ENCODE measurements at places on chromosomes 3 and 15.

DNA sequence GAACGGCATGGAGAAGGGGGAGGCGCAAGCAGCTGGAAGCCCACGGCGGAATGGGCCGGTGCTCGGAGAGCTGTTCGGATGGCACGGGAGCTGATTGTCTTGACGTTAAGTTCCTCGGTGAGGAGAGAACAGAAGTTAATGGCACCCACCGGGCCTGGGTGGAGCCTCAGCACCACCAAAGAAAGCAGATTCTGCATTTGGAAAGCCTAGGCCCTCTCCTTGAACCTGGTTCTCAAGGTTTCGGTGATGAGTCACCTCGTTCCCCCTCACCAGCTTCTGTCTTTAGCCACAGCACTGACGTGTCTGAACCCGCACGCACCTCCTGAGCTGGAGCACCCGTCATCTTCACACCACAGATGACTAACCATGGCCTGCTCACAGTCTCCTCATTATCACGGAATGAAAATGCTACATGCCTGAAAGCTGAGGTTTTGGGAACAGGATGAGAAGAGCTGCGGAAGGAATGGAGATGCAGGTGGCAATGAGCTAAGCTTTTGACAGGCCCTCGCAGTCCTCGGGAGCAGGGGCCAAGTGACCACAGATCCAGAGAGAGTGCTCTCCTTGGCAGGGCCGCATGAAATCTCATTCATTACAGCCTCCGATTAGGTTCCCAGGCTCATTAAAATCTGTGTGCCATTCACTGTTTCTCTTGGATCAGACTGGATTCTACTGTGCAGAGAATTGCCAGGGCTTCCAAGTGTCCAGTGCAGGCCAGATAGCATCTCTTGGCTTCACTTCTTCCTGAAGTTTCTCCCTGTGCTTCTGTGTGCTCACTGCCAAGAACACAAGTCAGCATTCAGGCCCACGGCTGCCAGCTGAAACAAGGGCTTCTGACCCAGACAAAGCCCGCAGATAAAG, 96.3 kb upstream of the DLG1 start:
- peak; percentile 32 for DNase-seq

DNA sequence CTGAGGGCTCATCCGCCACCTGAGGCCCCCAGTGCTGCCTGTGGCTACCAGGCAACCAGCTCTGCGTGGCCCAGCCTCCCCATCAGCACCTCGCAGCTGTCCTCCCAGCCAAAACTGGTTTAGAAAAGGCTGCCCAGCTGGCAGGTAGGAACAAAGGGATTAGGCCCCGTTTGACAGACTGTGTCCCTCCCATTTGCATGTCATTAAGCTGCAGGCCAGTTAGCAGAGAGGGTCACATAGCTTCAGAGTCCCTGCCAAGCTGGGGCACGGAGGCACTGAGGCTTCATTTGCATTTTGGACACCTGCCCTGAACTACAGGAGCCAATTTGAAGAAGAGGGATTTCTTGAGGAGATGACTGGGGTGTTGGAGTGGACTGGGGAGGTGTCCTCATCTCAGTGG, 177.9 kb downstream of the TLE3 start:
- no peak for DNase-seq

DNA sequence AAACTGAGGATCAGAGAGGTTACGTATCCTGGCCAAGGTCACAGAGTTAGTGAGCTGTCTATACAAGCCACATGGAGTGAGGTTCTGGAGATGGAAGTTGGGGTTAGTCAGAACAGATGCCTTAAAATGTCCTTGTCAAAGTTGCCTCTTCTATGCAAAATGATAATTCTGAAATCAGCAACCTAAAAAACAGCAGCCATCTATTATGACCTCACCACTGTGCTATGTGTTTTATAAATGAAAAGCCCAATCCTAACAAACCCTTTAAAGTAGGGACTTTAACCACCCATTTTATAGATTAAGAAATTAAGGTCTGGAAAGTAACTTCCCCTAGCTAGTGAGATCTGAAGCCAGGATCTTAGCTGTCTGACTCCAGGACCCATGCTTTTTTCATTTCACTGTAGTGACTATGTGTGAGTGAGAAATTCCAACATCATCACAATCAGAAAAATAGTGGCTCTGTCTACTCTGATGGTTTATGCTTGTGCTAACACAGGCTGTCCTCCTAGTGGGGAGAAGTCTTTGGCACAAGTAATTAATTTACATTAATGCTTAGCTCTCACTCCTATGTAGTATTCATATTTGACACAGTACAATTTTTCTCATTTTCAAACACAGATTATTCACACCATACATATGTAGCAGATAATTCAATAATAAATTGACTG, 143.6 kb downstream of the ANO10 start:
- DNase-seq = no peak

GRCh38 chr3:107959550-107960154, 131.2 kb downstream of the CD47 start:
- no peak for DNase-seq

DNA sequence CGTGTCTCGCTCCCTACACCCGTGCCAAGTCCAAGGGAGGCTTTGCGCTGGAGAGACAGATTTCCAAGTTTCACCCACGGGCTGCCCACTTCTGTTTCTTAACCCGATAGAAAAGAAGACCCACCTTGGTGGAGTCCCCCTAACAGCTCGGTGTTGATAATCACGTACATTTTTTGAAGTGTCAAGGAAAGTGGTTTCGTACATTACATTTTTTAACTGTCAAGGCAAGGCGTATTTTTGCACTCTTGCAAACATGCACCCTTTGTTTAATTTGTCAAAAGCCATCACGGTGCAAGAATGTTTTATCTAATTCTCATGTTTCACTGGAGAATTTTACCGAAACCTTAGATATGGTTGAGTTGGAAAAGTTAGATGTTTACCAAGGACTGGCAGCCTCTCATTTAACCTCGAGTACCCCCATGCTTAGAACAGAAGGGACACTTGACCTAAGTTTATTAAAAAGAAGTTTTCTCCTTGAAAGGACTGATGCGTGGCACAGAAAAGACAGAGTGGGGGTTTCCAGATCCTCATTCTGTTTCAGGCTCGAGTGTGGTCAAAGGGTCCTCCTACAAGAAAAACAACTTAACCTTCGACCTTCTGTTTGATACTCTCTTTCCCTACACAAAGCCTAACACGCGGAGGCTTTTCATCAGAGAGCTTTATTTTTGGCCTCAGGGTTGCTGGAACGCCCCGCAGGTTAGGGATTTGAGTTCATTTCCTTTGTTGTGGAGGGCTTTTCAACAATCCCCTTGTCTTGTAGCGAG, 882 bp downstream of the GXYLT2 start:
- DNase-seq = no peak

GRCh38 chr3:125186800-125187598, 25.5 kb downstream of the SLC12A8 start:
- DNase-seq = no peak

DNA sequence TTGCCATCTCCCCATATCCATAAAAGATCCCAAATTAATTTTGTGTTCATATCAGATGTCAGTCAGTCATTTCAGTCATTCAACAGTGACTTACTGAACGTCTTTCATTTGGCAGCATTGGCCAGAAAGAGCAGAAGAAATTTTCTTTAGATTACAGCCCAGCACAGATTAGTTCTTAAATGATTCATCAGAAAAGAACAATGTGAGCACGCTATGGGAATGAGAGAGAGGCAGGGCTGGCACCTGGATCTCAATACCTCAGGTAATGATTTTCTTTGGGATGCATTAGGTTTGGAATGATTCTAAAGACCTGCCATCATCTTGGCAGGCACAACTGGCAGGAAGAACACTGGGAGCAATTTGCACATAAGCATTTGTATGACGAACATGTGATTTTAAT, 41.6 kb downstream of the FBN1 start:
- no peak for DNase-seq

GRCh38 chr3:136197159-136197793, 1.1 kb upstream of the MSL2 start:
- no peak for DNase-seq

- DNase-seq = peak; percentile 33
Observed at GRCh38 chr15:39997031-39997430, 42.0 kb downstream of the SRP14 start.

DNA sequence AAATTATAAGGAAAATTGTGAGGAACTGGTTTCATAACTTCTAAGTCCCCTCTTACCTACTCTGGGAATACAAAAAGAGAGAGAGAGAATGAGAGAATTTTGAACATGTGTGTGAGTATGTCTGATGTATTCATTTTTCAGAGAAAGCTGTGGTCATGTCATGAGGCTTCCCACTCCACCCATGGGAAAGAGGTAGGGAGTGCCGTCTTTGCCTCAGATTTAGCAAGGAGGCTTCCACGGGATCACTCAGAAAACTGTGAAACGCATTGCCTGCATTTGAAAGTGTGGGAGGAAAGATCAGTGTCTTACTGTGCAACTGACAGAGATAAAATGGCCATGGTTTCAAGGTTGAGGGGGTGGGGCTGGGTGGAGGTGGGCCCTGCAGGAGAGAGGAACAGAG, 331.5 kb upstream of the CTNNB1 start:
- DNase-seq = no peak

DNA sequence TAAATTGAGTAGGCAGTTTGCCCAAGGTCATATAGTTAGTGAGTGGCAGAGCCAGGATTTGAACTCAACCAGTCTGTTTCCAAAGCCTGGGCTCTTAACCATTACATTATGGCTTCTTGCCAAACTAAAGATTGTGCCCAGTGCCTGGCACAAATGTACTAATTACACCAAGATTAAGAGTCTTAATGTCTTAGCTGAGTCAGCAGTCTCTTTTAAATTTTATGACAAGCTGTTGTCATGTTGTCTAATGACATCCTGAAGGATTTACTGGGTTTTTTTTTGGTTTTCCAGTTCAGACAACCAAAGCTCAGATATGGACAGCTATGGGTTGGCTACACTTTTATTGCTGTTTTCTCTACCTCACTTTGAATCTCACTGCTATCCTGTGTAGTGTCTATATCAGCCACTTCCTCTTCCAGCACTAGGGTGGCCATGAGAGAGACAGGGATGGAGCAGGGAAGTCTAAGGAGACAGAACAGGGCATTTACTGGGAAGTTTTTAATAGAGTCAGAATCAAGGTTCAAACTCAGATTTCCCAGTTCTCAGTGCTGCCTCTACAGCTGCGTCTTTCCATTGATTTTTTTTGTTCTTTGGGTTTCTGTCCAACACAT, 10.5 kb downstream of the FBXL2 start:
- DNase-seq = no peak

DNA sequence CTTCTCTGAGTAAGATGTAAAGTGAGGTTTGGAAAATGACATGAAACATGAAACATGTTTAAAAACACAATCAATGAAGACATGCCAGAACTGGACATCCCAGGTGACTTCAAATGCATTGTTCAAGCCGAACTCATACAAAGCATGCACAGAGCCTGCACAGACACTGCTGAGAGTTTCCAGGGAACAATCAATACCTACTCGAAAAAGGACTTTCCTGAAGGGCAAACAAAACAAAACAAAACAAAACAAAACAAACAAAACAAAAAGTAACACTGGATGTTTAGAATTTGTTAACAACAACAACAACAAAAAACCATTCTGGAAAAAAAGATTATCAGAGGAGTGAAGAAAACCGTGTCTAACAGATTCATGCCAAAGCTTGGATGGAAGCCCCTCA, 10.5 kb upstream of the TM4SF19 start:
- DNase-seq = no peak

DNA sequence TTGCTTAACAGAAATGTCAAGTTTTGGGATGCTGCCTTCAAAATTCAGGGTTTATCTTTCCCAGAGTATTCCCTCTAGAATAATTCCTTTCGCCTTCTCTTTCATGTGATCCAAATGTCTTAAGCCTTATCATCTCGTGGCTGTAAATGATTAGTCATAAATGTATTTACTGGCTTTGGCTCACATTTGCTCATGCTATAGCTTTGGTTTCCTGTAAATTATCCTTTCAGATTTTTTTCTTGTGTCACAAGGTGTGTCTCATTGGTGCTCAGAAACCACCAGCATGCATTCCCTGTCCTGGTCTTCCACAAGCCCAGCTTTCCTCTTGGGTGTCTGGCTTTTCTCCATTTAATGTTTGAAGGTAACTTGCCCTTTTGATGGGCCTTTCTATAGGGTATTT, 692.7 kb upstream of the ALCAM start:
- DNase-seq = no peak

GRCh38 chr3:15942462-15942861, 144.7 kb upstream of the ANKRD28 start:
- no peak for DNase-seq
